A549 (cell line): ENCODE measurements at places on chromosomes 3 and 15.

- no peak for DNase-seq
These were observed 112.0 kb downstream of the LIPC start for GRCh38 chr15:58543664-58544335.

- DNase-seq = no peak
These were observed 39.9 kb upstream of the FILIP1L start for GRCh38 chr3:100154171-100154570.

- DNase-seq = no peak
These were observed 447.4 kb downstream of the GABRB3 start for GRCh38 chr15:26325495-26325894.

- no peak for DNase-seq
These were observed 59.1 kb downstream of the DNASE1L3 start for GRCh38 chr3:58151637-58152036.

GRCh38 chr15:39028069-39028468 is 463.5 kb upstream of the RASGRP1 start:
- peak; percentile 2 for DNase-seq

- no peak for DNase-seq
These were observed 9.0 kb upstream of the GSK3B start for GRCh38 chr3:120103276-120103675.

- DNase-seq = no peak
These were observed 7.2 kb upstream of the MCF2L2 start for GRCh38 chr3:183435661-183436060.

- DNase-seq = no peak
These were observed 29.7 kb downstream of the PLXND1 start for GRCh38 chr3:129576514-129577352.

- no peak for DNase-seq
These were observed 358.6 kb upstream of the ARHGEF26 start for GRCh38 chr3:153762411-153763235.

DNA sequence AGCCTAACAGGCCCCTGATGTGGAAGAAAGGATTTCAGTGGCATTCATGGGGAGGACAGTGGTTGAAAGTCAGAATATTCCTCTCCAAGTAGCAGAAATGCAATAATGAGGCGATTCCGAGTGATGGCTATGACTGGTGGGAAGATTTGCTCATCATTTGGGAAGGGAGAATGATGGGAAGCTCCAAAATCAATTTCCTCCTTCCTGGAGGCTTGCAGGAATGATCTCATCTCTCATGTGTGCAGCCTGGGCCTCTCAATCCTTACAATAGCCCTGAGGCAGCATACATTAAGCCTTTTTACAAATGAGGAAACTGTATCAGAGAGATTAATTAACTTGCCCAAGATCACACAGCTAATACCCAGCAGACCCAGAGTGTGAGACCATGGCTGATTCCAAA is 58.7 kb downstream of the BOC start:
- no peak for DNase-seq

DNA sequence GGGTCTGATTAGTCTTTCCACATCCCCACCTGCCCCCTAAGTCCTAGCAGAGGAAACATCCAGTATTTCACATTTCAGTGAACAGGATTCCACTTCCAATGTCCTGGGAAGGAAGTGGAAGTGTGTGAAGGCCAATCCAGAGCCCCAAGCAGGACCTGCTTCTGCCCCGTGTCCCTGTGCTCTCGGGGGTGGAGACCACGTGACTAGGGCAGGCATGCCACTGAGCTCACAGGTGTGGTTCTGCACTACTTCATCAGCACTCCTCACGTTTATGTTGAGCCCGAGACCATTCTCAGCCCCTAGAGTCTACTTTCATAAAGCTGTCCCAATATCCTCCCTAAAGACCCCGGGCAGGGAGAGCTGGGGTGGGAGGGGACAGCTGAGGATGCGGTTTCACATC is 84.3 kb downstream of the RAB11A start:
- no peak for DNase-seq

- no peak for DNase-seq
These were observed 4.9 kb upstream of the TJP1 start for GRCh38 chr15:29826908-29827820.

GRCh38 chr15:39250460-39251186 is 330.3 kb upstream of the THBS1 start:
- DNase-seq = no peak

DNA sequence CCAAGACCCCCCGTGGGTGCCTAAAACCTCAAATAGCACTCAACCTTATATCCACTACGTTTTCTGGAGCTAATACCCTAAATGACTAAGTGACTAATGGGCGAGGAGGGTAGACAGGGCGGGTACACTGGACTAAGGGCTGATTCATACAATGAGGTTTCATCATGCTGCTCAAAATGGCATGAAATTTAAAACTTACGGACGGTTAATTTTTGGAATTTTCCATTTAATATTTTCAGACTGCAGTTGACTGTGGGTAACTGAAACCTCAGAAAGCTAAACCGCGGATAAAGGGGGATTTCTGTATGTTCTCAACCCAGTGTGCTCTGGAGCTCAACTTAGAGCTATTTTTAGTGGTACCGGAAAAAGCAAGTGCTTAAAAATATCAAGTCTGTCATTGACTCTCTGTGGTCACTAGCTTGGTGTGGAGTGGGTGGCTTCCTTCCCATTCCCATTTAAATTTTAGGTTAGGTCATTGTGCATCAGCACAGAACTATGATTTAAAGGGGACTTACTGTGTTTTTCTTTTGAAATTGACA is 72.9 kb downstream of the LRRC28 start:
- DNase-seq = peak; percentile 92

DNA sequence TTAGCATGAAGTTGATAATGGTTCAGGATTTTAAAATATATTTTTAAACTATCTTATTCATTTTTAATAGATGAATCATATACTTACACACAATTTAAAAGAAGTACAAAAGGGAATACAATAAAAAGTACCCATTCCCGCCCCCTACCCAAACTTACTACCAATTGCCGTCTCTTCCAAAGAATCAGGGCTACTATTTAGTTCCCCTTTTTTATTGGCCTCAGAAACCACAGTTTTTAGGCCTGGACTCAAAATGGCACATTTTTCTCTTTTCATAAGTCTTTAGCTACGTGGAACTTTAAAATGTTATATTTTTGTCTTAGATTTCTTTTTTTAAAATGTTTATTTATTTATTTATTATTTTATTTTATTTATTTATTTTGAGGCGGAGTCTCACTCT is 18.0 kb downstream of the LRRK1 start:
- no peak for DNase-seq

GRCh38 chr3:11436775-11437174 is 164.6 kb downstream of the ATG7 start:
- no peak for DNase-seq

GRCh38 chr15:101107101-101107500 is 144.7 kb downstream of the CHSY1 start:
- DNase-seq = no peak

GRCh38 chr15:29270169-29270955 is 740 bp upstream of the NSMCE3 start:
- no peak for DNase-seq

GRCh38 chr15:67769497-67770357 is 55.6 kb upstream of the SKOR1 start:
- DNase-seq = no peak

- peak; percentile 46 for DNase-seq
These were observed 64.8 kb downstream of the RFTN1 start for GRCh38 chr3:16448639-16449070.

DNA sequence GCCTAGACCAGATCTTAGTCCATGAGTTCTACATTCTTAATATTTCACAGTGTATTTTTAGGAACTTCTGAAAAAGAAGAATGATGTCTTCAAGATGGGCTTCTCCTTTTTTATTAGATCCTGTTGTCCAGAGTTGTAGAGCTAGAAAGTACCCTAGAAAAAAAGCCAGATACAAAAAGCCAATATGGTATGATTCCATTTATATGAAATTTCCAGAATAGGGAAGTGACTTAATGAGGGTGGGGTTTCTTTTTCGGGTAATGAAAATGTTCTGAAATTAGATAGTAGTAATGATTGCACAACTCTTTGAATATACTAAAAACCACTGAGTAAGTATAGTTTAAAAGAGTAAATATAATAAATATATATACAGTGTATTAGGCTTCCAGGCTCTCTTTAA is 116.9 kb downstream of the NFKBIZ start:
- DNase-seq = no peak

DNA sequence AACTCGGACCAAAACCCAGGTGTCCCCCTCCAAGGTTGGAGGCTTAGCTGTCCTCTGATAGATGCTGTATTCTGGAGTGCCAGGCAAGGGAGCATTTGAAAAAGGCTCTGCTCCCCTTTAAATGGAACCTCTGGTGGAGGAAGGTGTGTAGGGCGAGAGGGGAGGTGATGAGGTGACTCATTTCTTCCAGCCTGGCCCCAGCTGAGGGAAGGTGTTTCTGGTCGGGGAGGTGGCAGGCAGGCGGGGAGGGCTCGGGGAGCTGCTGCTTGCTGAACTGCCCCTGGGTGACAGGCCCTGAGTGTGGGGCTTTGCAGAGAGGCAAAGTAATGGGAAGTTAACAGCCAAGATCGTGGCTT is 18.8 kb downstream of the PSTPIP1 start:
- no peak for DNase-seq

DNA sequence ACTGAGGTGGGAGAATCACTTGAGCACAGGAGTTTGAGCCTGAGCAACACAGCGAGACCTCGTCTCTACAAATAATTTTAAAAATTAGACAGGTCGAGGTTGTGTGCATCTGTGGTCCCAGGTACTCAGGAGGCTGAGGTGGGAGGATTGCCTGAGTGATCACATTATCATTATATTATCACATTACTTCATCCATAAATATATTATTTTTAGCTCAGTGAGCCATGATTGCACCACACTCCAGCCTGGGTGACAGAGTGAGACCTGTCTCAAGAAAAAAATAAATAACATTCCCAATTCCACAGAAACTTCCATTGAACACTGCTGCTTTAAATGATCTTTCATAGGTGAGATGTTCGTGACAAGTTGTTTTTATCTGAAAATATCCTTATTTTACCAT is 21.8 kb downstream of the GABPB1 start:
- DNase-seq = no peak

- no peak for DNase-seq
These were observed 76.0 kb upstream of the TSC22D2 start for GRCh38 chr3:150331978-150332568.

DNA sequence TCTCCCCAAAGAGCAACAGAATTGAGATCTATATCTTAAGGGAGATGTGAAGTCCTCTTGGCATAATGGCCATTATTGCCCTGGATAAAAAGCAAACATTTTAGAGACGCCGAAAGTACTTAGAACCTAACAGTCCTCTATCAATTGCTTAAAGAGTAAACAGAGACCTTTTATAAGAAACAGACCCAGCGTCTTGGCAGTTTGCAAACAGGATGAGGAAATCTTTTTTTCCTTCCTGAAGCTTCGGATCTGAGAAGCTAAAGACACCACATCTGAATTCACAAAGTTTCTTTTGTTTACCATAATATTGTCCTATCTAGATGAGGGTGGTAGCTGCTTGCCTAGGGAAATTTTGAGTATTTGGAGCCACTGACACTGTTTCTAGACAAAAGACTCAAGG is 59.9 kb upstream of the LIMD1 start:
- no peak for DNase-seq

- DNase-seq = no peak
These were observed 173.8 kb upstream of the BCL6 start for GRCh38 chr3:187919048-187919447.

DNA sequence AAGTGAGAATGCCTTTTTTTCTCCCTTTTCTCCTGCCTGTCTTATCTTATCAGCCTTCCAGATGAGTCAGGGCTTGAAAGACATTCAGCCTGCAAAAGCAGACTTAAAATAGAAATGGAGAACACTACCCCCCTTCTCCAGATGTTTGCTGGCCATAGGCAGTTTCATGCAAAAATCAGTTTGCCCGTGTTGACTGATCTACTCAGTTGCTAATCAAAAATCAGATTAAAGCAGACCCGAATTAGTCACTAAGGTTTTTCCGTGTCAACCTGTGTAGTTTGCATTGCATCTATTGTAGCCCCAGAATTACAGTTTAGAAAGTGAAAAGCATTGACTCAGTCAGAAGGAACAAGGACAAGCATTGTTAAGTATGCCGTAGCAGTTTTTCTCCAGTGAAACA is 56.2 kb downstream of the IL5RA start:
- no peak for DNase-seq
